Stimulated activated CD4-positive, alpha-beta T cell treated with anti-CD3 and anti-CD28 coated beads, TNF-alpha, amount 100 ng/mL, for 48 hours (primary cell): ENCODE measurements at places on chromosomes 3 and 15.

DNA sequence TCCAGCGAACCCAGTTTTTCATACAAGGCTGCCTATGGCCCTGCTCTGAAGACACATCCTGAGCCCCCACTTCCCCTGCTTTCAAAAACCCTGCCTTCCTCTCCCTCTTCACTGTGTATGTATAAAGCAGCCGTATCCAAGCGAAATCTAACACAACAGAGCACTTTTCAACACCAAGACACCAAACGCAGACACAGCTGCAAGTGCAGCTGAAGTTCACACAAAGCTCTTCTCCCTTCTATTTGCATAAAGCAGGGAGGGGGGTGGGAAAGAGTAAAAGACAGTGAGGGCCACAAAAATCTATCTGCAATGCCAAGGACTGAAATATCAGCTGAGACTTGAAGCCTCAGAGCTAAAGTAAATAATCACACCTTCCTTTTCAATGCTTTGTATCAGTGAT, 35.1 kb upstream of the CSPG5 start:
- DNase-seq, result no peak

GRCh38 chr3:14137445-14137844, 12.6 kb downstream of the TMEM43 start:
- no peak for DNase-seq

DNA sequence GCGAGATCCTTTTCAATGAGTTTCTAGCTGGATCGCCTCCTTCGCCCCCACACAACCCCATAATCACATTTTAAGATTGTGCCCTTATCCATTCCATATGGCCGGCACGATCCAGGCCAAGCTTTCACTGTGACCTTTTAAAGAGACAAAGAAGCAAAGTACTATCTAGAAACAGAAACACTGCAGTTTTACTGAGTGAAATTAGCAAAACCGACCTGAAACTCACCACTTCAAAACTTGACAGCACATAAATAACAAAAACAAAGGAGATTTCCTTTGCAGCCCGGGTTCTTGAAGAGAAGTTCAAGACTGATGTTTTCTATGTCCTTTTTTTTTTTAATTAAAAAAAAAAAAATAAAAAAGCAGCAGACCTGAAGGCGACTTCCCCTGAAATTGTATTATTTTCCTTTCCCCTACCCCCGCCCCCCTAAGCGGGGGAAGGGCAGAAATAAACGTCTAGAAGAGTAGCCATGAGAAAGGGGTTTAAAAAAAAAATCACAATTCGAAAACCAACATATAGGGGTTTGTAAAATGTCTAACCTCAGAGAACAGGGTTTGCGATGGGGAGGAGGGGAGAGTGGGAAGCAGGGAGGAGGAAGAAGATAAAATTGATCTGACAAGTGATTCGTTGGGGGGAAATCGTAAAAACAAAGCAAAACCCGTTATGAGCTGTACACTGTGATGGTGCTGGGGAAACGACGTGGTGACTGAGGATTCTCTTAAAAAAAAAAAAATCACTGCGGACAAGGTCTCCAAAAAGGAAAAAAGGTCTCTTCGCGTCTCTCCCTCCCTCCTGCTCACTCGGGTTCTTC, 1.5 kb downstream of the SATB1 start:
- DNase-seq, result no peak

DNA sequence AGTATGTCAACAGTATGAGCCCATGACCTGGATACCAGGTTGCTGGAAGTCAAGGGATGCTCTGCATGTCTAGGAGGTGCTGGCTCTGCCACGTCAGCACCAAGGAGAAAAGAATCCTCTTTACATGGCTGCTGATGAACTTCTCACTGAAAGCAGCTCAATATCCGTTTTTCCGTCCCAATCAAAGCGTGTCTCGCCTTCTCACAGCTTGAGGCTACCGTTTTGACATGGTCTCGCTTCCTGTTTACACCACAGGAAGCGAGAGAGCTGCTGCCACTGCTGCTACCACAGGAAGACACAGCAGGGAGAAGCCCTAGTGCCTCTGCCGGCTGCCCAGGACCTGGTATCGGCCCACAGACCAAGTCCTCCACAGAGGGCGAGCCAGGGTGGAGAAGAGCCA, 27.3 kb downstream of the STARD5 start:
- DNase-seq, result peak; percentile 44

GRCh38 chr15:68447209-68447608, 15.2 kb upstream of the ITGA11 start:
- no peak for DNase-seq

- no peak for DNase-seq
These were observed 83.4 kb upstream of the NANOGP8 start for GRCh38 chr15:35168464-35168863.

DNA sequence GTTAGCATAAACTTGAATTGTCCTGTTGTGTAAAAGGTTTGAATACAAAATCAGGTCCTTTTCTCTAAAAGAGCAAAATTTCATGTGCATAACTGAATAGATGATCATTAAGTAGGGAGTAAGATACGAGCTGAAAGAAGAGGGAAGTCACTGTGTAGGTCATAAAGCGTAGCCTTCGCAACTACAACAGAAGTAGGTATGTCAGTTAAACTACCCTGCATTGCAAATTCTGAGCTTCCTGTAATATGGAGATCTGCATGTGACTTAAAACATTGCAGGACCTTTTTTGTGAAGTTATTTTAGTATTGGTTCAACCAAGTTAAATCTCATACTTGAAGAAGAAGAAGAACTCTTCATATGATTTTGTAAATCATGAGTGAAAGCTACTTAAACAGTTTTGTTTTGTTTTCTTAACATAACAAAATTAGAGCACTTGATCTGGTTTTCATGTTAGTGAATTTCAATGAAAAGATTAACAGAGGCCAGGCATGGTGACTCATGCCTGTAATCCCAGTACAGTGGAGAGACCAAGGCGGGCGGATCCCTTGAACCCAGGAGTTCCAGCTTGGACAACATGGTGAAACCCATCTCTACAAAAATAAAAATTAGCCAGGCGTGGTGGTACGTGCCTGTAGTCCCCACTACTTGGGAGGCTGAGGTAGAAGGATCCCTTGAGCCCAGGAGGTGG, 26.4 kb downstream of the ARMC8 start:
- DNase-seq, result no peak

- no peak for DNase-seq
These were observed 86.2 kb downstream of the KLF13 start for GRCh38 chr15:31412824-31413223.

DNA sequence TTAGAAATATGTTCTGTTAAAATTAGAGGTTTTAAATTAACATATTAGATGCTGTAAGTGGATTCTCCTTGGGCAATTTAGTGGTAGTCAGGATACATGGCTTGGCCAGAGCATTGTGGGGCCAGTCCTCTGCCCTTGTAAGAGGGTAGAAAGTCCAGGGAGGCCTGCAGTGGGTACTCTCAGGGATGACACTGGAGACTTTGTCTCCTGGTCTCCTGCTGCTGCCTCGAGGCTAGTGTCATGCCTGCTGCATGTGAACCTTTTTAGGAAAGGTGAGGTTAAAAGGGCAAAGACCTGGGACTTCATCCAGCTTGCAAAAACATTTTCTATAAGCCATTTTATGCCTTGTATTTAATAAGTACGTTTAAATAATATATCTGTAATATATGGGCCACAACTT, 96.8 kb upstream of the PROK2 start:
- DNase-seq, result no peak

DNA sequence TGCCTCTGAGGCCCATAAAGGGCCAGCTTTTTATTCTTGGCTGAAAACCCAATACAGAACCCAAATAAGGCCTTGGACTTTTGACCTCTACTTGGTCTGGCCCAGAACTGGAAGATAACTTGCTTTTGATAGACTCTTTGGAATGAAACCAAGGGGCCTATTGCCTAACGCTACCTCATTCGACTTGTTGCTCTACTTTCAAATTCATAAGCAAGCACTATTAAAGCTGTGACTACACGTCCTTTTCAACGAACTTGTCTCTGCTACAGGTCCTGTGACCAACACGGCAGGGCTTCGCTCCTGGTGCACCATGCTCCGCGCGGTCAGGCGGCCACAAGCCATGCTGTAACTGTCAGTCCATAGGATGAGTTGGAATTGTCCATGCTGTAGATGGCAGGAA, 385.4 kb downstream of the MFSD1 start:
- DNase-seq, result no peak

DNA sequence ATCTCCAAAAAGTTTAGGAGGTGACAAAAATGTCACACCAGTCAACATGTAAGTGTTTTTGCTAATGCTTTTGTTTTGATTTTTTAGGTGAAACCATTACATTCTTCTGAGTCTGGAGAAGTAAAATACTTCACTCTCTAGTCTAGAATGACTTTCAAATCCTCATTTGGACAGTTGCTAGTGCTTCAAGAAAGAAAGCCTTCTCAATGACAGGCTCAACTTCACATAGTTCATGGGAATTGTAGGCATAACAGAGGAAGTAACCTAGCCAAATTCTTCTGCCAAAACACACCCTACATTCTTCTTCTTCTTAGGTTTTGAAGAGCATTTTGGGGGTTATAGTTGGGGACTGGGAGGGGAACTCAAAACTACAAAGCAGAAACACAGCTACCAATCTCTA, 29.4 kb upstream of the HEG1 start:
- no peak for DNase-seq

GRCh38 chr15:74461847-74462511, 1.0 kb upstream of the UBL7 start:
- DNase-seq, result no peak

DNA sequence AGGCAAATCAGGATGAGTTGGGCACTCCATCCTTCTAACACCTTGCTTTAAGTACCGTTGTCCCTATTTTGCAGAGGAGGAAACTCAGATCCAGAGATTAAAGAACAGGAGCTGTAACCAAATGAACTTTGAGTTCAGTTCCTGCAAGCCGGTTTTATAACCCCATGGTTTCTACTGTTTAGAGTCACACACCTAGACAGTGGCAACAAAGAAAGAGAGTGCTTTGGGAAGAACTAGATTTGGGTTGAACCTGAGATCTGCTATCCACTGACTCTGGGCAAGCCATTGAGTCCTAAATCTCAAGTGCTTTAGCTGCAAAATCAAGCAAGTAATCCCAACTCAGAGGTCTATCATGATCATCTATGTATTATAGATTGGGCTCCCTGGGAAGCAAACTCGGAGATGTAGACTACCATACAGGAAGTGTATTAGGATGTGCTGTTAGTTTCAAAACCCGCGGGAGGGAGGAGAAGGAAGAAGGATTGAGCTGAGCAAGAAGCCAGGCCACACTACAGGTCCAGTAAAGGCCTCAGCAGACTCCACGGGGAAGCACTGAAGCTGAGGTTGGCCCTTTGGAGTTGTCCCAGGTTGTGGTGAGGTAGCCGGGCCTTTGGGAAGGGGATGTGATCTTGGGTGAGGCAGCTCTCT, 42.2 kb downstream of the SRGAP3 start:
- no peak for DNase-seq

DNA sequence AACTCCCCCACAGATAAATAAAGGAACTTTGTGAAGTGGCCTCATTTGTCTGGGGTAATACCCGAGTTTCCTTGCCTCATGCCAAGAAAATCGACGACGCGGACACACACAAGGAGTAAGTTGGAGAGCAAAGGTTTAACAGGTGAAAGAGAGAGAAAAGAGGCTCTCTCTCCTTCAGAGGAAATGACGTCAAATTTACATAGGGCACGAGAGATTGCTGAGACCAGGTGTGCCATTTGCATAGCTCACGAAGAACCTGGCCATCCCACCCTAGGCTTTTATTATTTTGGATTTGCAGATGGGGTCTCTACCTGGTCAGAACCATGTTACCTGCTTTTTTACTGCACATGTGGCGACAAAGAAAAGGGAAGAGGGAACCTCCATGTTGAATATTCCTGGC, 49.3 kb upstream of the IGF2BP2 start:
- no peak for DNase-seq

DNA sequence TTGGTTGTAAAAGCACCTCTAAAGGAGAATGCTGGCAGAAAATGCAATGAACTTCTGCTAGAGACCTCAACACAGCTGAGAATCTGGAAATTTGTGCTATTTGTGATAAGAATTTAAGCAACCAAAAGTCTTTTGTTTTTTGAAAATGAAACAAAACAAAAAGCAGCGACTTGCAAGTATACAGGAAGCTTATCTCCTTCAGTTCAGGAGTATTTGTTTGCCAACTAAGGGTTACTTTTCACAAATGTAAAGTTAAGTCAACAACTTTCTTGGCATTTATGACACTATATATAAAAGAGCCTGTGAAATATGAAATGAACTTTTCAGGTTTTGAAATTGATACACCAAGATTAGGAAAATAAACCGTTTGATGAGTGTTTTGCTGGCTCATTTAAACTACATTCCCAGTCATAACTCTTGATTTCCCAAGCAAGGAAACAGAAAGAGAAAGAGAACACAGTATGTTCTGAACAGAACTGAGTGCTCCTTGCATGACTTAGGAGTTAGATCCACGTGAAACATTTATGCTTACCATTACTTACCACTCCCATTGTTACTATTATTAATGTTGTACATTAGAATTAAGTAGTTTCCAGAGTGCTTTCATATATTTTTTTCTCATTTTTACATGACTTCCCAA, 92.3 kb upstream of the COL8A1 start:
- DNase-seq, result no peak

- no peak for DNase-seq
These were observed 1264.2 kb downstream of the OTOL1 start for GRCh38 chr3:162760789-162761188.

GRCh38 chr3:37961622-37962431, 28.8 kb upstream of the VILL start:
- no peak for DNase-seq

- no peak for DNase-seq
These were observed 1065.1 kb downstream of the AGBL1 start for GRCh38 chr15:87144775-87145174.

DNA sequence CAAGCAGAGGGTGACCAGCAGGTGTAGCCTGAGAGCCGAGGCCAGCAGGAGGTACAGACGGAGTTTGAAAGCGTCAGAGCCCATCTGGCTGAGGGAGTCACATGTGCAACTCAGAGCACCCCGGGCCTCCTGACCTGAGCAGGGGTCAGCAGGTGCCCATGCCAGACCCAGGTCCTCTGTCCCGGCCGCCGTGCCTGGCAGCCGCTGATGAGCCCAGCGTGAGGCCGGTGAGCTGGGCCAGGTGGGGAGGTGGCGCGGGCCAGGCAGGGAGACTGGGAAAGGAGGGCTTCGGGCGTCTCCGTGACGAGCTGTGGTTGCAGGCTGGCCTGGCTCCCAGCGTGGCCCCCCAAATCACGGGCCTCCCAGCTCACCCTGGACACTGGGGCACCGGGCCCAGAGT, 130.9 kb downstream of the CHSY1 start:
- DNase-seq, result no peak

- DNase-seq, result no peak
These were observed 14.6 kb downstream of the OCA2 start for GRCh38 chr15:28084547-28084946.

DNA sequence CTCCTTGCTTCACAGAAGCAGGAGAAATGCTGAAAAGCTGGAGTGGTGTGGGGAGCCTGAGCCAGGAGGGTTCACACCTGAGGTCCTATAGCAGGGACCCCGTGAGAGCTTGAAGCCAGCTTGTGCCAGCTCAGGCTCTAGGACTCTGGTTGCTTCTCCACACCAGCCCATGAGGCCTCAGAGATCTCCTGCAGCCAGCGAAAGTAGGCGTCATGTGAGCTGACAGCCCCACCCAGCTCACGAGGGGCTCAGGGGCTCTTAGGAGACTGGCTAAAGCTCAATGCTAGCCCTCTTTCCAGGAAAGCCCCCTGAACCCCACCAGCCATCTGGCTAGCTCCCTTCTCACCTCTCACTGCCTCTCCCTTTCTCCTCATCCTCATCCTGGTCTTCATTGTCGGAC, 16.9 kb upstream of the CPEB1 start:
- DNase-seq, result no peak
